ENCODE measurements at places on chromosomes 12 and 14. TPM values are rescaled to one million over a fixed set of nuclear protein-coding genes. Genes with fewer than 3 reads are reported as not detected.

SERPINA1 gene
- not detected for total RNA-seq

RNF212B gene
- total RNA-seq = not detected

NRL gene
- total RNA-seq = 0.69 TPM

FAR2 gene
- 60.5 TPM for total RNA-seq

TPPP2 gene
- total RNA-seq = not detected

KLRC1 gene
- not detected for total RNA-seq

GALNT8 gene
- total RNA-seq = 0.09 TPM

TSHR gene
- not detected for total RNA-seq

C14orf39 gene
- total RNA-seq = not detected

PPP4R3A gene
- 78.5 TPM for total RNA-seq

Data from dermis lymphatic vessel endothelial cell (primary cell).